ENCODE measurements at places on chromosomes 2 and 18.

DNA sequence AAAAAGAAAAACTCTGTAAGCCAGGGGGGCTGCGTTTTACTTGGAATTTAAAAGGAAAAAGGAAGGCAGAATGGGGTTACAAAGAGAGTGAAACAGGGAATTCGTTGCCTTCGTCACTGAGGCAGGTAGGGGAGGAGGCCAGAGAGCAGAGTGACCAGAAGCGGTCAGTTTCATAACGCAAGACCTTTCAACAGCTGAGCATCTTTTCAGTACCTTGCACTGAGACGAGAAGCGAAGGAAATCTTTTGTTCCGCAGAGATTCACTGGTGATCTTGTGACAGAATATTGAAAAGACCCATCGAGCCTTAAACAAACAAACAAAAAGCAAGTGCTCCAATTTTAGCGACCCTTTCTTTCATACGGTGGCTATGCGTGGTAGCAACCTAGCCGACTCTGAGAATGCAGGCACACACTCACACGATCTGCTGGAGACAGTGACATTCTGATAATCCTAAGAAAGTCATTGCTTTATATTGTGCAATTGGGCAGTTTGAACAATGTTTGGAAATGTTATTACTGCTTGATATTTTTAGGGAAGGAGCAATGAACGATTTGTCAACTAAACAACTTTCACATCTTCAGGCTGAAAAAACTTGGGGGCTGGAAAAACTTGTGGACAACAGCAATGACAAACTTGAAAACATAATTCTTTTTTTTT, 93.8 kb upstream of the ODC1 start:
- DNase-seq, result no peak

GRCh38 chr2:43435746-43436145, 160.1 kb downstream of the THADA start:
- no peak for DNase-seq

DNA sequence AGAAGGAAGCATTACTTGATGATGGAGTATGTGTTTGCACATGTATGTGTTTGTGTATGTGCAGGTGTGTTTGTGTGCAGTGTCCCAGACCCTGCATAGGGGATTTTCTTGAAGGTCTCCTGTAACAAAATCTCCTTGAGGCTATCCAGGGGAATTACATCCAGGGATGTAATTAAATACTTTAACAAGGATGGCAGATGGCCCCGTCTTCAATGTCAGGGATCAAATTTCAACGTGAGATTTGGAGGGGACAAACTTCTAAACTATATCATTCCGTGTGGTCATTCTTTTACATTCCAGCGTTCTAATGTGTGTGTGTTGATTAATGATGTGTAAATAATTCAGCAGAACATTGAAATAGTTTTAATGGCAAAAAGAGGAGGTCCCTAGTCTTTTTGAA, 3.3 kb downstream of the UGT1A9 start:
- no peak for DNase-seq

DNA sequence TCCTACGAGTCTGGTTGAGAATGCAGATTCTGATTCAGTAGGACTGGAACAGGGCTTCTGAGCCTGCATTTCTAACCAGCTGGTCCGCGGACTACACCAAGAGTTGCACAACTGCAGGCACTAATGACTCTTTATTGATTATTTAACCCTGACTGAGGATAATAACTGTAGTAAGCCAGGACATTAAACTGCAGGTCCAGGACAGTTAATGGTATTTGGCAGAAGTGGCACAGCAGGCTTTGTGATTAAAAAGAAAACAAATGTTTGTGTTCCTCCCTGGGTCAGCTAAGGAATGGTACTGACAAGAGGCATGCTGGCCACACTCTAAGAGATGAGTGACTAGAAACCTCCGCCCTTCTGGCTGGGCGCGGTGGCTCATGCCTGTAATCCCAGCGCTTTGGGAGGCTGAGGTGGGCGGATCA, 59.4 kb downstream of the ALPK2 start:
- DNase-seq, result no peak

GRCh38 chr2:108460345-108461037, 11.5 kb downstream of the GCC2 start:
- no peak for DNase-seq

DNA sequence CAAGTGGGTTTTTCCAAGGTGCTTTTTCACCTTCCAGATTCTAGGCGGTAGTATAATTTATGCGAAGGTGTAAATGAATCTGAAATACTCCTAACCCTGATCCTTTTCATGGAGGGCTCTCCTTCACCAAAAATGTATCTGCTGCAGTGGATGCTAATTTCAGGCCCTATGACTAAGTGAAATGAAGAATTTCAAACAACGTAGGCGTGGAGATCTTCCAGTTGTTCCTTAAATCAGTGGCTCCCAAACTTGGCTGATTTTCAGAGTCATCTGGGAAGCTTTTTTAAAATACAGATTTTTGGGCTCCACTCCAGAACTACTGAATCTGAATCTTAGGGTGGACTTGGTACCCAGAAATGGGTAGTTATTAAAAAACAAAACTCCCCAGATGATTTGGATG, 5.5 kb downstream of the GCKR start:
- DNase-seq, result no peak

DNA sequence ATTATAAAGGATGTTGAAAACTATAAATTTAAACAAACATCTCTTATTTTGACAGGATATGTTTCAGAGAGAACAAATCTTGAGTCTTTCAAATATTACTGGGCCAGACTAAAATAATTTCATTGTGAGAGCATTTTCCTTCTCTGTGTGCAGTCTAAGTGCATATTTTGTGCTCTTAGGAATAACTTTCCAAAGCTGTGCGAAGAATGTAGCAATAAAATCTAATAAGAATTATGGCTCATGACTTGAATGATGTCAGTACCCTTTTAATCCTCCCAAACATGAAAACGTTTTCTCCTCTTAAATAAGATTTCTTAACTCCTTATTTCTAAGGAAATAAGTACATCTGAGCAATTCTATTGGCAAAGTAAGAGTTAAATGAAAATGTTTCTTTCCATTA, 76.2 kb upstream of the EFEMP1 start:
- no peak for DNase-seq

DNA sequence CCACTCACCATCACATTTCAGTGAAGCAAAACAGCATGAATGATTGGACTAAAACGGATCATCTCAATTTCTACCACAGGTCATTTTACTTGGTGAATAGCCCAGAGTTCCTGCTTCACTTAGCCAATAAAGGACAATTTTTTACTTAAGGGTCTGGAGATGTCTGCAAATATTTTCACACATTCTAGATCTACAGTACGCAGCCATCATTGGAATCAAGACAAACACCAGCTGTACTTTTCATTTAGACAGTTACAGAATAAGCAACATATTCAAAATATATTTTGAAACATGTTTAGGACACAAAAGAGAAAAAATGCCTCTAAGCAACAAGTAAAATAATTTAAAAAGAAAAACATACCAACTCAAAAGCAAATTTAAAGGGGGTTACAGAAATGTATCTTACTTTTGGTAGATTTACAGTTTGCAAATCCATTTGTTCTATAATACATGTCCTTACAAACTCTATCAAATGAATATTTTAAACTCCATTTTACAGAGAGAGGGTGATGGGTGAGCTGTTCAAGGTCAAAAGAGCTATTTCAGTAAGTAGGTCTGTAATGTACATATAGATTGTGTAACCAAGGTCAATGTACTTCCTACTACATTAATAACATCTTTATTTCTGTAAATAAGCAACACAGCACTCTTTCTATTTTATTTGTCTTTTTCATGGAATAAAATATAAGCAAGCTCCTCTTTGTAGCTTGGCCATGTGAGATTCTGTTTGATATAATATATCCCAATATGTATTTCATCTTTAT, 13.4 kb downstream of the PPP1R1C start:
- no peak for DNase-seq

GRCh38 chr18:36454245-36454644, 156.7 kb downstream of the FHOD3 start:
- DNase-seq, result no peak

GRCh38 chr2:105801961-105802360, 57.2 kb downstream of the NCK2 start:
- DNase-seq, result no peak

DNA sequence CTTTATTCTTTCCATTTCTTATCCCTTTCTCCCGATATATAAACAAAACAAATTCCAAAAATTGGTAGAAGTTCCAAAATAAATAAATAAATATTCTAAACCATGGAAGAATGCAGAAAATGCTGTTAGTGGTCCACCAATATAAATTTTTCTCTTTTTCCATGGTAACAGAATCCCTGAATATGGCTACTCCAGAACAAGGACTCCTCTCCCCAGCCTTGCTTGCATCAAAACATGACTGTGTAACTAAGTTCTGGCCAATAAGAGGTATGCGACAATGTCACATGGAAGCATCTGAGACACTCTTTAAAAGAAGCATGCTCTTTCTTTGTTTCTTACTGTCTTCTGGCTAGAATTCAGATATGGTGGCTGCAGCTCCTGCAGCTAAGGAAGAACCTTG, 325.1 kb upstream of the TANK start:
- no peak for DNase-seq

DNA sequence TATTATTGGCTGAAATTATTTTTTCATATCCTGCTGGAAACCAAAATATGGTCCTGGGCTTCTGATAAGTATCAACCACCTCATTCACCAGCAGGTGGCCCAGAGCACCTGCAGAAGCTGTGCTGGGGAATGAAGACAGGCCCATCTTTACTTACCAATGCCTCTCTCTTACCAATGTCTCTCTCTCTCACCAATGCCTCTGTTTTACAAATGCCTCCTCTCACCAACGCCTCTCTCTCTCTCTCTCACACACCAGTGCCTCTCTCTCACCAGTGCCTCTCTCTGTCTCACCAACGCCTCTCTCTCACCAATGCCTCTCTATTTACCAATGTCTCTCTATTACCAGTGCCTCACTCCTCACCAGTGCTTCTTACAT, 2.3 kb upstream of the MAL start:
- peak; percentile 14 for DNase-seq

DNA sequence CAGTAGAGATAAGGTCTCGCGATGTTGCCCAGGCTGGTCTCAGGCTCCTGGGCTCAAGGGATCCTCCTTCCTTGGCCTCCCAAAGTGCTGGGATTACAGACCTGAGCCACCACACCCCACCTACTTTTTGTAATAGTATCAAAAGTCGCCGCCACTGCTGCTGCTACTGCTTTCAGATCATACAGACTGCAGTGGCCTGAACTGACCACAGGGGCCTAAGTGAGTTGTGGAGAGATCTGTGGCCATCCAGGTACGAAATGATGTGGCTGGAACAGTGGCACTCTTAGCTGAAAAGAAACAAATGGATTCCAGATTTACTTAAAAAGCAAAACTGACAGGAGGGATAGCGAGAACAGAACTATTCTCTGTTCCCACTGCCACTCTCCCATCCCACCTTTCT, 32.9 kb upstream of the POMC start:
- no peak for DNase-seq

- no peak for DNase-seq
Measured at GRCh38 chr18:48326901-48327675, 82.1 kb downstream of the ZBTB7C start.

GRCh38 chr2:9675415-9676351, 44.9 kb upstream of the YWHAQ start:
- no peak for DNase-seq

DNA sequence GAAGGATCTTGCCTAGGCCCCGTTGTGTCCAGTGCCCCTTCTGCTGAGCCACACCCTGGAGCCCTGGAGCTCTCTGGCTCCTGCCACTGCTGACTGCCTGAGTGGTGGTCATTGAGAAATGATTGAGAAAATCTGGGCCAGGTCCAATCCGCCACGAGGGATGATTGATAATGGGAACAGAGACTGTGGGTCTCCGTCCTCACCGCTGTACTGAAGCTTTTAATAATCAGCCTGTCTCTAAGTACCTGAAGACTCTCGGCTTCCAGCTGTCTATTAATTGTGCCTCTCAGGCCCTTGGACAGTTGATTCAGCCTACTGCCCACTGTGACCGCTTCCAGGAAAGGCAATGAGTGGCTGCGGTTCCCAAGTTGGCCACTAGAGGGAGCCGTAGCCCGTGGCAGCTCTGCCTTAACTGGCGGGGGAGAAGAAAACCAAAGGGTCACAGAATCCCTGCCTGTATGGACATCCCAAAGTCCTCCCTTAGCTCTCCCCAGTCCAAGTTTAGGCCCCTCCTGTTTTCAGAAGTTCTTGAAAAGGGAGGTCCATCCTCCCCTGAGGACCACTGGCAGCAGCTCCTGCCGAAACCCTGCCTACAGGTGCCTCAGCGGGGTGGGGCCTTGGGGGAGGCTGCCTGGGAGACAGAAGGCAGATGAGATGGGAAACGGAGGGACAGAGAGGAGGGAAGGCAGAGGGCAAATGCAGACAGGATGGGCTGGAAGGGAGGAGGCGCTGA, 213.6 kb downstream of the TNS1 start:
- peak; percentile 42 for DNase-seq

DNA sequence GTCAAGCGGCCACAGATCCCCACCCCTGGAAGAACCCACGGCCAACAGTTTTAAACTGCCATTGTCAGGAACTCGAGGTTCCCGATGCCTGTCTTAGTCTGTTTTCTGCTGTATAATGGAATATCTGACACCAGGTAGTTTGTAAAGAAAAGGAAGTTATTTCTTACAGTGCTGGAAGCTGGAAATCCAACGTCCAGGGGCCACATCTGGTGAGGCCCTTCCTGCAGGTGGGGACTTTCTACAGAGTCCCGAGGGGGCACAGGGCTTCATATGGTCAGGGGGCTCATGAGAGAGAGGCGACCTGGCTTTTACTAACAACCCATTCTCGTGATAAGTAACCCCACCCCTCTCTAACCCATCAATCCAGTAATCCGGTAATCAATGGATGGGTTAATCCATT, 501.6 kb upstream of the MYT1L start:
- no peak for DNase-seq

DNA sequence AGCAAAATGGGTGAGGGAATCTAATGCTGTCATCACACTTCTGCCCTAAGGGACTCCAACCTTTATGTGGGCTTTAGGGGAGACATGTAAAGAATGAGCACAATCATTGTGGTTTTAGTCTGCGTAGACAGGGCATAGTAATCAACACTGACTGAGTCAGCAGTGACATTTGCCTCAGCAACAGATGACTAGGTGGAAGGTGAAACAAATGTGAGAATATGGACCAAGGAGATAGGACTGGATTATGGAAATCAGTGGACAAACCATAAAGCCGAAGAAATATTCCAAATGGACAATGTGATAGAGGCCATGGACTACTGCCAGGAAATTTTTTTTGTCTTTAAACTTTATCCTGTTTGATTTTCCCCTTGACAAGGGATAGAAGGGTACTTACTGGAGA, 83.9 kb downstream of the PDK1 start:
- DNase-seq, result no peak

DNA sequence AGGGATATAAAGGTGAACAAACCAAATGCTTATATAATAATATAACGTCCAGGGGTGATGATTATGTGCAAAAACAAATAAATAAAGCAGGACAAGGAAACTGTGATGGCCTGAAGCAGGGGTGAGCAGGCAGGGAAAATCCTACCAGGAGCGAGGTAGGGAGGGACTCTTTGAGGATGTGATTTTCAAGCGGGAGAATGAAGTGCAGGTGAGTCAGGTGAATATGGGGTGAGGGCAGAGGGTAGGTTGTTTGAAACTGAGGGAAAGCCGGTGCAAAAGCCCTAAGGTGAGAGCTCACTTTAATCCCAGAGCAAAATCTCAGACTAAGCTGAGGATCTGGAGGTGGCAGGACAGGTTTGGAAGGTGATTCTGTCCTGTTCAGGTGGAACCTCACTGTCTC, 40.7 kb downstream of the CYP26B1 start:
- DNase-seq, result no peak
